LHCN-M2 (cell line): ENCODE measurements at places on chromosomes 7 and 10. TPM values are rescaled to one million over a fixed set of nuclear protein-coding genes. Genes with fewer than 3 reads are reported as not detected.
A peak's percentile ranks its signal among the peaks of the same experiment; 100 is the strongest.

DNA sequence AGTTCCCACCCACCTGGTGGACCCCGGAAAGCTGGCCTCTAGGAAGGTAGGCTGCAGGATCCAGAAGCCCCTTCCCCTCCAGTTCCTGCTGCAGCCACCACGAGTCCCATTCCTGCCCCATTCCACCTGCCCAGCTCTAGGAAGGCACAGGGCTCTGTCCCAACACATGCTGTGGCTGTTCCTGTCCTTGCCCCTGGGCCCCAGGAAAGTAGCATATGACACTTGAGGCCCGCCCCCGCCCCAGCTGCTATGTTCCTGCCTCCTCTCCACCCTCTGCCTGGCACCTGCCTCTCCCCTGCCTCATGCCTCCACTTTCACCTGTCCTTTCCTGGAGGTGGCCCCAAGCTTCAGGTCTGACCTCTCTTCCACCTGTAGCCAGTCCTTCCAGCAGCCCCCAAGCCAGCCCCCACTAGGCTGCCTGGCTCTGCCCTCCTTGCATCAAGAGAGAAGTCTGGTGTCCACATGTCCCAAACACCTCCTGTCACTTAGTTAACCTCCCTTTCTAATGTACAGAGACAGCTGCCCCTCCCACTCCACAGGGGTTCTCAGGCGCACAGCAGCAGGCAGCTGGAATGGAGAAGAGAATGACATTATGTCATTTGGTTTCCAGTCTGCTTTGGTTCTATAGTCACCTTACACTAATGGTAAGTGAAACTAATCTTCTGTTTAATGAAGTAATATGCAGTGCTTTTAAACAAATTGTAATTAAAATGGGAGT, 22.7 kb downstream of the YKT6 start:
- no peak for DNase-seq

DNA sequence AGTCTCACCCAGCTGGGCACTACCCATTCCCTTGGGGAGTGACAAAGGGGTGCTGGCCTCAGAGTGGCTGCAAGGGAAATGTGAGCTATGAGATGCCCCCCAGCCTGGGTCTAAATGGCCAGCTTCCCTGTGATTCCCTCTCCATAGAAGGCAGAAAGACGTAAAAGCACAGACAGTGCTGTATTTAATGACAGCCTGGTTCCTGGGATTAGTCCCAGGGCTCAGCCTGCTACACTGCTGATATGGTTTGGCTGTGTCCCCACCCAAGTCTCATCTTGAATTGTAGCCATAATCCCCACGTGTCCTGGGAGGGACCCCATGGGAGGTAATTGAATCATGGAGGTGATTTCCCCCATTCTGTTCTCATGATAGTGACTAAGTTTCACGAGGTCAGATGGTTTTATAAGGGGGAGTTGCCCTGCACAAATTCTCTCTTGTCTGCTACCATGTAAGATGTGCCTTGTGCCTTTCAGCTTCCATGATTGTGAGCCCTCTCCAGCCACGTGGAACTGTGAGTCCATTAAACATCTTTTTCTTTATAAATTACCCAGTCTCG, 23.9 kb upstream of the CALN1 start:
- no peak for DNase-seq

DNA sequence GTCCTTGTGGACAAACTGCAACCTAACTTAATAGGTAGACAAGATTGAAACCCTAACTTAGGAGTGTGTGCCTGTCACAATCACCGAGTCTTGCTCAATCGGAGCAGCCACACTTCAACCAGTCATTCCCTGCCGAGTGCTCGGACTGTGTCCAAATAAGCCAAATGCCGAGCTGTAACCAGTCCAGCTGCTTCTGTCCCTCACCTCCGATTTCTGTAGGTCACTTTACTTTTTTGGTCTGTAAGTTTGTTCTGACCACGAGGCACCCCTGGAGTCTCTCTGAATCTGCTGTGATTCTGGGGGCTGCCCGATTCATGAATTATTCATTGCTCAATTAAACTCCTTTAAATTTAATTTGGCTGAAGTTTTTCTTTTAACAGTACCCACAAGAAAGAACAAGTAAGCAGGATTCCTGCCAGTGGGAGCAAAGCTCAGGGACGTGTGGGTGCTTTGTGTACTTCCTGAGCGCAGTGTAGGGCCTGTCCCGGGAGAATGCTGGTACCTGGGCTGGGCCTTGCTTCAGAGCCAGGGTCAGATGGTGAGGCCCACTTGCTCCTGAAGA, 140.1 kb downstream of the ACTR3B start:
- peak; percentile 86 for DNase-seq

DNA sequence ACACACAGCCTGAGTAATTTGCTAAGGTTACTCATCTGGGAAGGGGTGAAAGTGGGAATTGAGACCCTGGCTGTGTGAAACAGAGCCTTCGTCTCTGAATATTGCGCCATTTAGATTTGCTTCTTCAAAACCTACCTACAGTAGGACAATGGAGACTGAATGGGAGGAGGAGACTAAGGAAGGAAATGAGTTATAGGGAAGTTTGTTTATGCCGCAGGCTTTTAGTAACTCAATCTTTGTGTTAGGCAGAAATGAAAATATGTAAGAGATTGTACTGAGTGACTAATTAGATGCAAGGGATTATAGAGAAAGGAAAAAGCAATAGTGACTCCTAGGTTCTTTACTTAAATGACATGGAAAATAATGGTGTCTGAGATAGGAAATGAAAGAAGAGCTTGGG, 80.2 kb downstream of the KCND2 start:
- DNase-seq, result no peak

- DNase-seq, result no peak
Measured at GRCh38 chr7:34104115-34104514, 198.8 kb downstream of the BMPER start.

DNA sequence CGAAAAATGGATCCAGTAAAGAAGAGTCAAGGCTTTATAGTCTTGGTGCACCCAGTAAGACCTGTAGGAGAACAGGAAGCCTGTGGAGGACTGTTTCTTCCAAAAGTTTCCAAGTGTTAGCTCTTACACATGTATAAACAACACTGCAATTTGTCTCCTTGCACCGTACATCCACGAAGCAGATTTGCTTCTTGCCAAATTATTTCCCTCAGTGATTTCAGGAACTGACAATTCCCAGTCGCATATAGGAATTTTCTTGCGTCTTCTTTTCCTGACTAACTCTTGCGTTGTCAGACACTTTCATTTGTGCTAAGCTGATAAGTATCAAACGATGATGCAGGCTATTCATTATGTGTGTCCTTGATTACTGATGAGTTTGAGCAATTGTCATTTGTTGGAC, 182.1 kb downstream of the PKD1L1 start:
- DNase-seq, result no peak

GRCh38 chr10:87671139-87671815, 11.6 kb downstream of the PAPSS2 start:
- DNase-seq, result no peak

- DNase-seq, result peak; percentile 38
Measured at GRCh38 chr10:51427758-51428157, 271.6 kb downstream of the CSTF2T start.

GRCh38 chr7:22879280-22879679, 56.6 kb upstream of the TOMM7 start:
- no peak for DNase-seq

DNA sequence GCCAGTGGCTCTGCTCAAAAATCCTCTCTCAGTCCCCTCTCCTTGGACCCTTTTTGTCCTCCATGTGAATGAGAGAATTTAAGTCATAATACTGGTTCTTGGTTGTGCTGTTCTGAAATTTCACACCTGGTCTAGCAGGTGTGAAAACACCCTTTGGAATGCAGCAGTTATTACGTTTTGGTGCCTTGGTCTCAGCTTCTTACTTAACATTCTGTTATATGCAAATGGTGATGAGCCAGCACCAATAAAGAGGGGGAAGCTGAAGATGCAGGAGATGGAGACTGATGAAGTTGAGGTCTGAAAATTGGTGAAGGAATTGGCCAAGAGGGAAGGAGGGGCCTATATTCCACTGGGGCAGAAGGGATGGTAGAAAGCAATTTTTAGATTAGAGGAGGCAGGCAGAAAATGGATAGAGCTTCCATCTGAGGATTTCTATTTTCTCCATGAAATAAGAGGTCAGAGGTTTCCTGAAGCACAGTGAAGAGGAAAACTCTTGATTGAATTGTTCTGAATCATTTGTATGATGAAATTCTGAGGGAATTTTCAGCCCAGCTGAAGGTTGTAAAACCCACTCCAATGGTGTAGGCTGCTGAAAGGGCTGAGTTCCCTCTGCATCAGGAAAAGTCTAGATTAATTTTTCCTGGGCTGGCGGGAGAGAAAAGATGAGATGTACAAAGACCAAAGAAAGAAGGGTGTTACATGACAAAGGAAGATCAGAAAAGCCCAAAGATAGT, 94.0 kb upstream of the FAM180A start:
- no peak for DNase-seq

MALRD1 gene
- not detected in 2 replicates for total RNA-seq

HOXA6 gene
- total RNA-seq, result 1.6 and 2.1 TPM in 2 replicates

RAPGEF5 gene
- total RNA-seq, result under 0.01 and 0.06 TPM in 2 replicates

OR6B1 gene
- not detected in 2 replicates for total RNA-seq

SLC39A12 gene
- not detected in 2 replicates for total RNA-seq
